Activated CD4-positive, alpha-beta T cell treated with anti-CD3 and anti-CD28 coated beads for 24 hours (primary cell): ENCODE measurements at places on chromosomes 12 and 14.

DNA sequence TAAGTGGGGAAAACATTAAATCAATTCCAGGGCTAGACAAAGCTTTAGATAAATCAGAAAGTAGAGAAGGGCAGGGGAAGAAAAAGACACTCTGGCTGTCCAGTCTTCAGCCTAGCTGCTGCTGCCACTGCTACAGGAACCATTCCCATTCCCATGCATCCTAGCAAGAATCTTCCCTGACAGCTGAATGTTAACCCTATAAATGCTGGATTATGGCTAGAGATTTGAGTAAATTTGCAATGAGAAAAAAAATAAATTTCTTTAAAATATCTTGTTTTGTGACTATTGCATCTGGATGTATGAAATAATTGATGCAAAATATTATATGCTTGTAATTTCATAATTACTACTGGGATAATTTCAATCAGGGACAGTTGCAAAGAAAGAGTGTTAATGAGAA lies 15.0 kb upstream of the CDKN3 start:
- no peak for DNase-seq

DNA sequence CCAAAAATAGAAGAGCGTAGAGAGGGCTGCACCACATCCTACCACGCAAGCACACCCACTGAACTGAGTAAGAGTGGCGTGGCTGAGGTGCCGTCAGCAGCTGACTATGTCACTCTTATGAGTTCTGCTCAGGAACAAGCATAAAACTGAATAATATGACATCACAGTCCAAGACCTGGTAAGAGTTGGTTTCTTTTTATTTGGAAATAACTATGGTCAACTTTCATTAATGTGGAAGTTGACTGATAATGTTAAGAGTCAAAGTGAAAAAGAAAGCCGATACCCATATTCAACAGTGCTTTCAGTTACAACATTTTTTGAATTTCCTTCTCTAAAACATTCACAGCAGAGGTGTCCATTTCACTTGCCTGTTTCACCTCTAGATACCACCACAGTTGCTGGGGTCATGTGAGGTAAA lies 44.6 kb downstream of the GNS start:
- DNase-seq = no peak

- DNase-seq = no peak
Measured at GRCh38 chr14:54778618-54779345, 123.8 kb downstream of the GCH1 start.

DNA sequence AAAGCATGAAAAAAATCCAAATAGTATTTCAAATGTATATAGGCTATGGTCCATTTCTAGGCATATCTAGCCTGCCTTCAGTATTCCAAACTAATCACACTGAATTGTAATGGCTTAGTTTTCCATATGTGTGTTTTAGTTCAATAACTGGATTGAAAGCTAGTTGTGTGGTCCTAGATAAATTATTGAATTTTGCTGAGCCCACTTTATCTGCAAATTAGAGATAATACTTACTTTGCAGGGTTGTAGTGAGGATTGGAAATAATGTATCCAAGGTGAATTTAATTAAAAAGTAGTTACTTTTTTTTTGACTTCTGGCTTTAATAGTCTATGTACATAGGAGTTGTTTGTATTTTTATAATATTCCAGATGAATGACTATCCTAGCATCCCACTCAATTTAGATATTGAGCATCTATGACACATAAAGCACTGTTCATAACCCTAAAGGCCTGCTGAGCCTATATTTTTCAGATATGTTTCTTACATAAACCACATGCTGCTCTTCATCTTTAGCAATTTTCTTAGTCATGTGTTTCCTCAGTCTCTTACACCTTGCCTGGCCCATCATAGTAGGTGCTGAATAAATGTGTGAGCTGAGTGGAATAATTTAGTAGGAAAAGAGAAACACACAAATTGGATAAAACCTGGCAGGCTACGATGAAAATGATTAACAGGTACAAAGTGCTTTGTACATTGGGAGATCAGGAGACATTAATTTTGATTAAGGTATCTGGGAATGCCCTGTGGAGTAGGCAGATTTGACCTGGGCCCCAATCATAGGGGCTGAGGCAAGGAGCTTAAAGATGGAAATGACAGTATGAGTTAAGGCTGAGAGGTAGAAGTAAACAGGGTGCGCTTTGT lies 1.1 kb upstream of the ATP23 start:
- DNase-seq = no peak

- DNase-seq = no peak
Measured at GRCh38 chr14:104138098-104138717, at the start of gene KIF26A. Gene KIF26A (plus strand): TSS chr14:104138587. CDS start chr14:104138723, 136 bp downstream.

DNA sequence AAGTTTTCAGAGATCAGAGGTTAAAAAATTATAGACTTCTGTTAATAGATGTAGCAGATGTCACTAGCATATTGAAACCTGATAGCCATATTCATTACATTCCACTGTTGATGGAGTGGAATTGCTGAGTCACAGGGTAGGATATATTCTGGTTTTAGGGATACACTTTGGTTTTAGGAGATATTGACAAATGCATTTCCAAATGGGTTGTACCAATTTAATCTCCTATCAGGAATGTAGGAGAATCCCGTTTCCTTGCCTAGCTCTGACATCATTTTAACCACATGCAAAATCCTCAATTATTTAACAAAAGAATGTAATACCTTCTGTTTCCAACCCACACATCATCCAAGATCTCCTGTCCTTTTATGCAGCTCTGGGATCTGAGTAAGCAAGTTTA lies 30.7 kb upstream of the ESR2 start:
- no peak for DNase-seq

GRCh38 chr12:85580562-85581168 lies 255.5 kb downstream of the RASSF9 start:
- no peak for DNase-seq

DNA sequence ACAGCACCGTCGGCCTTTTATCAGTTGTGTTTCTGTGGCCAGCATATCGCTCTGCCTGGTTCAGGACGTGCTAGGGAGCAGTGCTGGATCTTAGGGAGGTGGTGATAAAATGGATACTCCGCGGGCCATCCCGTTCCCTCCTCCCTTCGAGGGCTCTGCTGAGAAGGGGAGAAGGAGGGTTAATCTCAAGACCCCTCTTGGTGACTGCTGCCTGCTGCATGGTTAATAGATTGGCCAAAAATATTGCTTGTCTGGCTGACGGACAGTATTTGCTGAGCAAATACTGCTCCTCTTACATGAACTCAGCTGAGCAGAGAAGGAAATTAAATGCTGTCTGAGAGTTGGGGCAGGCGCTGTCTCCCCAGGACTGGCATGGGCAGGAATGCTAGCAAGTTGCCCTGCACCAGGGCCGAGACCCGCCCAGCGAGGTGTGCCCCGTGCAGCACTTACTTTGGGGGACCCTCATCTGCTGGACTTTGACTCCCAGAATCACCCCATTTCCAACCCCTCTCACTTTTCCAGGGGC lies 1.2 kb downstream of the FBRSL1 start:
- no peak for DNase-seq

- DNase-seq = no peak
Measured at GRCh38 chr14:104559028-104559803, 20.3 kb upstream of the C14orf180 start.
